ENCODE measurements at places on chromosomes 1 and 21.

- no peak for DNase-seq
These were observed 322.9 kb downstream of the MATN1 start for GRCh38 chr1:30400507-30400906.

GRCh38 chr21:26445440-26445839 lies 127.6 kb downstream of the CYYR1 start:
- no peak for DNase-seq

- no peak for DNase-seq
These were observed 2.0 kb downstream of the TSHB start for GRCh38 chr1:115031595-115031994.

DNA sequence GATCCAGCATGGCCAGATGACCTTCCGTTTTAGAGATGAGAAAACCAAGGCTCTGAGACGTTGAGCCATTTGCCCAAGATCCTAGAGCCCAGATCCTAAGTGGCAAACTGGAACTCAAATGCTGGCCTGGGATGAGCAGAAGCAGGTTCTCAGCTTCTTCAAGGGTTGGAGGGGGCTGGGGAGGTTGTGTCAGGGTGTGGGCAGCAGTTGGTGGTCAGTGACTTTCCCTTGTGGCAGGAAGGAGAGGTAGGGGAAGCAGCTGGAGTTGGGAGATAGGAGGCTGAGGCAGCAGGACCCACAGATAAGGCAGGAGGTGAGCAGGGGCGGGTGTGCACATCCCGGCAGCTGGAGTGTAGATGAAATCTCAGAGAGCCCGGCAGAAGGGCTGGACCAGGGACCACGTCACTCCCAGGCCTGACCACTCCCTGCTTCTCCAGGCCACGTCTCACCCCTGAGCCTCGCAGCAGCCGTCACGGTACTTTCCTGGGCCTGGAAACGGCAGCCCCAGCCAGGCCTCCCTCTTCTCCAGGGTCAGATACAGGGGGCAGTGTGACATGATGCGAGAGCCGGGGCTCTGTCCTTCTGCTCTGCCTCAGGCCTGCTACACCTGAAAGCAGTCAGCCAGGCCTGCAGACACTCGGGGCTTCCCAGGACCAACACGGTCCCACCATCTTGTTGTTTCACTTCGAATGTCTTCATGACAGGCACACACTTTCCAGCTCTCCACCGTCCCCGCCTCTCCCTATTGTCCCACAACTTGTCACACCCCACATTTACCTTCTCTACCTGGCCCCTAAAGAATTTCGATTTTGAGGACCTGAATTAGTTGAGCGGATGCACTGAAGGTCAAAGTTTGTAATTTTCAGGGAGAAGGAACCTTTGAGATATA lies 11.5 kb upstream of the LAPTM5 start:
- no peak for DNase-seq

DNA sequence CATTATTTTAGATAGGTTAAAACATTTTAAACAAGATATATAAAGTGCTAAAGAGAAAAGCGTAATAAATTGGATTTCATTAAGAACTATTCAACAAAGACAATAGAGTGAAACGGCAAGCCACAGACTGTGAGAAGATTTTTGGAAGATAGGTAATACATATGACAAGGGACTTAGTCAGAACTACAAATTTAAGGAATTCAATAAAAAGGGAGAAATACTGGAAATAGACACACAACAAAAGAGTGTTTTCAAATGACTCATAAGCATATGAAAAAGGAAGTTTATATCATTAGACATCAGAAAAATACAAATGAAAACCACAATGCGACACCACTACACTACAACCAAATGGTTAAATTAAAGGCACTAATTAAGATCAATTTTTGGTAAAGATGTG lies 90.5 kb downstream of the GDAP2 start:
- DNase-seq: no peak

- peak; percentile 2 for DNase-seq
These were observed 53.6 kb downstream of the WNT9A start for GRCh38 chr1:227893949-227894721.

- no peak for DNase-seq
These were observed 4.7 kb downstream of the AMY2B start for GRCh38 chr1:103576065-103576464.

- DNase-seq: no peak
These were observed 17.4 kb downstream of the CELA3A start for GRCh38 chr1:22018583-22019559.

DNA sequence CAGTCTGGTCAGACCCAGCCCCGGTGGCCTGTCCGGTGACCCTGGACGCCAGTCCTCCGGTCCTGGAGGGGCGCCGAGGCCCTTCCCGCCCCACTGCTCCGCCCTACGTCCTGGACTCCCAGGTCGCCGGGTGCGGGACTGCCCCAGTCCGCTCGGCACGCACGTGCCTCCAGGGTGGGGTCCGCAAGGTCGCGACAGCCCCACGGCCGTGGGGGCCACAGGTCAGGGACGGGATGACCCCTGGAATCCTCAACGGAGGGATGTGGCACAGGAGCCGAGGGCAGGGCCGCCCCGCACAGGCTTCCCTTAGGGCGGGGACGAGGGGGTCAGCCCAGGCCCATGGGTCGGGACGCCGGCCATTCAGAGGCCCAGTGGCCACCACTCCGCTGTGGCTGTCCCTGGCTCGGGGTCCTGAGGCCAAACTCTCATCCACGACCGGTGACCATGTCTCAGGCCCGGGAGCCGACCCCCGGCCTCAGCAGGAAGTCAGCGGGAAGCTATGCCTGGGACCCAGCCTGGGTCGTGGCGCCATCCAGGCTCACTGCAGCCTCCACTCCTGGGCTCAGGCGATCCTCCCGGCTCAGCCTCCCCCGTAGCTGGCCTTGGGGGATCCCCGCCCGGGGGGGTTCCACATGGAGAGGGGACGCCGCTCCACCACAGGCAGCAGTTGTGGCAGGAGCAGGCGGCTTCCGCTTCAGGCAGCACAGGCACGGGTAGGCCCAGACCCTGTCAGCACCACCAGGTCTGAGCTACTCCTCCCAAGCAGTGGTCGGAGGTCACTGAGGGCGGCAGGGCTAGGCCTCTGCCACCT lies 599 bp upstream of the TMEM240 start:
- DNase-seq: no peak

GRCh38 chr1:182446033-182446669 lies 3.8 kb upstream of the RGSL1 start:
- peak; percentile 56 for DNase-seq

GRCh38 chr1:230498704-230499103 lies 72.6 kb upstream of the PGBD5 start:
- DNase-seq: no peak

DNA sequence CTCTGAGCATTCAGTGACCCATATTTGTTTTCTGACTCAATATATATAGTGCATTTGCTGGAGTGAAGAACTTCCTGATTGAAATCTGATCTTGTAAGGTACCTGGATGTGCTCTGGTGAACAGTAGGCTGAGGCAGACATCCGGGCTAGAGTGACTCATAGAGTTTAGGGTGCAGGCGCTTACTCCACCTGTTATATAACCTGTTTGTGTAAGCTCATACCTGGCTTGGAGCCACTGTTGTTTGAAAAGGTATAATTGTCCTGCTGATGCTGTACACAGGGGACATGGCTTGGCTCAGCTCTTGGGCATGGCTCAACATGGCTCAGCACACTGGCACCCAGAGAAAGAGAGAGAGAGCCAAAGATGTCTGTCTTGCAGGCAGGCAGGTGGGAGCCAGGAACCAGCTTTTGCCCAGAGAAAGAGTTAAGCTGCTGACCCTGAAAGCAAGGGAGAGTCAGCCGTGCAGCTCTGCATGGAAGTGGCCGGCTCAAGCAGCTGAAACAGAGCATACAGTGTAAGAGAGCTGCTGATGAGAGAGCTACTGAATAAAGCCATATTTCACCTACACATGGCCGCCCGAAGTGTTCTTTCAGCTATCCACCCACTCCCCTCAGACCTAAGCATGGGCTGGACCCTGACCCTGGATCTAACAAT lies 43.2 kb downstream of the GJA5 start:
- DNase-seq: no peak

- DNase-seq: peak; percentile 32
These were observed 8.4 kb downstream of the RPS6KA1 start for GRCh38 chr1:26537951-26538352.

DNA sequence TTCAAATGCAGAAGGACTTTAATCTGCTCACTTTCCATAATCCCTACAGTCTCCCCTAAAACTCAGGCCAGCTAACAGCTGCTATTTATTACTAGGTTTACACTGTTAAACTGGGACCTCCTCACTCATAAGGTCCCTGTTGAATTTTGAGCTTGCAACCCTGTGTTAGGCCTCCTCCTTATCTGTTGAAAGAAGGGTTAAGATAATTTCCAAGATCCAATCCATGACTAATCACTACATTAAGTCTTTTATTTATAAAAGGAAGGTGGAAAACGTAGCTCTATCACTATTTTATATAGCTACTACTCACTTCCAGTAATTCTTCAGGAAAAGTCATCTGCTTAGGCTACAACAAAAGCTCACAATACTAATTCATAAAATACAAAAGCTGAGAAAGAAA lies 79.5 kb downstream of the EVI5 start:
- DNase-seq: no peak

GRCh38 chr1:37850352-37850955 lies 8.9 kb downstream of the MTF1 start:
- DNase-seq: no peak

- DNase-seq: no peak
These were observed 7.9 kb upstream of the SMIM12 start for GRCh38 chr1:34867415-34867814.

- no peak for DNase-seq
These were observed 15.8 kb upstream of the MAGOH start for GRCh38 chr1:53254011-53254640.

DNA sequence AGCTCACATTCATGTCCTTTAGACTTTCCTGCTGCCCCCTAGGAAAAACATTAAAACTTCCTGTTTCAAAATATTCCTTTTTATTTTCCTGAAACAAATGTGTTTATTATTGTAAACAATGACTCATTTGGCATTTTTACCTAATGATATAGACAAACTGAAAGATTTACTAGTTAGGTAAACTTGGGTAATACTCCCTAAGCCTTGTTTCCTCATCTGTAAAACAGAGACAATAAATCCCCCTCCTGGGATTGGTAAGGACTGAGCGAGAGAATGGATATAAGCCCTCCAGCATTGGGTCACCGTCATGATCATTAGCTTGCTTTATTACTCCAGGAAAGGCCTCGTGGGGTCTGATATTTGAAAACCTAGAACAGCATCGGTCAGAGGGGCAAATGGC lies 59.8 kb downstream of the LPAR3 start:
- no peak for DNase-seq

DNA sequence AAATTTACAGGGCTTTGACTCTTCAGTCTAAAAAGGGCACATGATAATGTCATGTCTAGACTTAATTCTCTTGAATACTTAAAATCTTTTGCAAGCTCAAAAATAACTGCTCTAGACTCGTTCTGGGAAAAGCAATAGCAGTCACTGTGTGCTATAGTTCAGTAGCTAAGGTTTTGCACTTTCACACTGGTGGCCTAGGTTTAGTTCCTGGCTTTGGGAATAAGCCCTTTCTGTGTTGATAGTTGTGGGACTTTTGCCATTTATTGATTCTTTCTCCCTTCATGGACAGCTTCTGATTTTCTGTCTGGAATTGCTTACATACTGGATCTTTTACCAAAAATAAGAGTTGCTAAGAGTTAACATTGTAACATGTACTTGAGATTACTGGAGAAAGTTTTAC lies 151.2 kb downstream of the TRIM33 start:
- DNase-seq: no peak

GRCh38 chr21:15061747-15062605 lies 2.8 kb downstream of the NRIP1 start:
- no peak for DNase-seq

DNA sequence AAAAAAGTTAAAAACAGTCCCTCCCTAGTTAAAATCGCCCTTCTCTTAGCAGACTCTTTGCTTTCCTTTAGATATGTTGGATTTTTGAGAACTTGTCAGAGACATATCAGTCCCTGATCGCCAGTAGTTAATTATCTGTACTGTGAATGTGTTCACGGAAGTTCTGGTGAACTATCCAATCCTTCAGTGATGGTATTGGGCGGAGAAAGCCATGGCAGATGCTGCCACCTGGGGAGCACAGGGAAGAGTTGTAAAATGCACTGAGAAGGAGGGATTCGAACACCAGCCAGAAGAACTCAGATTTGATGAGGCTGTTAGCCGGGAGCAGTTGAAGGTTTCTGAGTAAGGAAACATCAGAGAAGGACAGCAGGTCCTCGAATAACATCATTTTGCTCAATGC lies 17.5 kb upstream of the KIF14 start:
- DNase-seq: no peak

DNA sequence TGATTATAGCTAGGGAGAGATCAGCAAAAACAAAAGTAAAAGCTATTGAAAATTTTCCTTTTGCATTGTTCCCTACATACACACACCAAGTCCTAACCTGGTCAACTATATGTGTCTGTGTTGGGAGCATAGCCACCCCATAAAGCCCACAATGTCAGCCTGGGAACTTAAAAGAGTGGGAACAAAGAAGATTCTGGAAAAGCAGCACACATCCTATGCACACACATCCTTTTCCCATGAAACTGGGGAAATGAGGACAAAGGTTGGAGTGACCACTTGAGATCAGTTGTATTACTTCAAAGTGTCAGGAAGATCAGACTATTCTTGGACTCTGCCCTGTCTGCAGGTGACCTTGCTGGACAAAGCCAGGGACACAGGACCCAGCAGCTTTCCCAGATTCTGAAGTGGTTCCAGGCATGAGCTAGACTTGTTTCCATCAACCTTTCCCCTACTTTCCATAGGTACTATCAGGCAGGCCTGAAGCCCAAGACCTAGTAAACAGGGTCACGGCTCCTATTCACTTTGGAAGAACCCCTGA lies 15.9 kb downstream of the TXNIP start:
- no peak for DNase-seq

GRCh38 chr1:53919675-53920066 lies 25.7 kb downstream of the DIO1 start:
- DNase-seq: no peak

DNA sequence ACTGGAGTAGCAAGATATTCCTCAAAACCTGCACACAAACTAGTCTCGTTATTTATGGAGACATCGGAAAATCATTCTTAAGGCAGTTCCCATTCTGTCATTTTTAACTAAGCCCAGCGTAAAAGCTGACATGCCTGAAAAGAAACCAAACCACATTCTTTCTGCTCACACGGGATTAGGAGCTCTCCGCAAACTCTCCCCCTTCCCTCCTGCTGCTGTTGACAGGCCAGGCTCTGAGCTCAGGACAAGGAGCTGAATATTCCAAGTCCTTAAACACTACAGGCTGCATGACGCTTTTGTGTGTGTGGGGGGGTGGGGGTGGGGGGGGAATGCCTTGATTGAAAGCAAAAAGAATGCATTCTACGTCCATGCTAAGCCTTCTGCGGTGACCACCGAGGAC lies 5.2 kb downstream of the OLIG1 start:
- peak; percentile 85 for DNase-seq

- DNase-seq: no peak
These were observed 1.7 kb downstream of the TFAP2E start for GRCh38 chr1:35574655-35575415.
